ENCODE measurements at places on chromosomes 16 and 17.
A peak's percentile ranks its signal among the peaks of the same experiment; 100 is the strongest.

DNA sequence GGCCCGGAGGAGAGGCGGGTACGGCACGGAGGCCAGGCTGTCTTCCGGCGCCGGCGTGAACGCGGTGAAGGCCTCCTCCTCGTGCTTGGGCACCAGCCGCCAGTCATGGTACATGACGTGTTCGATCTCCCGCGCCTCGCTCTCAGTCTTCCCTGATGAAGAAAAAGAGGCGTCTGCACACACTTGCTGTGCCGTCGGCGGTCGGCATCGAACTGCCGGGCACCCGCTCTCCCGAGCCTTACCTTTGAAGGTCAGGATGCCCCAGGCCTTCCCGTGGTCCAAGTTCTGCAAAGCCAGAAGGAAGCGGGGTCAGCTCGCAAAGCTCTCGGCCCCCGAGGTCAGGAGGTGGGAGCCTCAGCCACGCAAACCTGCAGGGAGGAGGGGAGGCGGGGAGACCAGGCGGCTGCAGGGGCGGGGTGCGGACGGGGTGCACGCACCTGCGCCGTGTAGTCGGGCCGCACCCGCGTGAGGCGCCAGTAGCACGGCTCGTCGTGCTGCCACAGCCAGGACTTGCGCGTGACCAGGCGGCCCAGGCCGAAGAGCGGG is at the start of gene EME2:
Gene EME2, plus strand, starts transcription at position 449 of the 546 bp plus-strand sequence. CDS start 418 bp downstream, outside the sequence.
- peak within 1 kb of the TSS; percentile 91 for H3K4me3 ChIP-seq
- peak within 1 kb of the TSS; percentile 97 for H3K27ac ChIP-seq

DNA sequence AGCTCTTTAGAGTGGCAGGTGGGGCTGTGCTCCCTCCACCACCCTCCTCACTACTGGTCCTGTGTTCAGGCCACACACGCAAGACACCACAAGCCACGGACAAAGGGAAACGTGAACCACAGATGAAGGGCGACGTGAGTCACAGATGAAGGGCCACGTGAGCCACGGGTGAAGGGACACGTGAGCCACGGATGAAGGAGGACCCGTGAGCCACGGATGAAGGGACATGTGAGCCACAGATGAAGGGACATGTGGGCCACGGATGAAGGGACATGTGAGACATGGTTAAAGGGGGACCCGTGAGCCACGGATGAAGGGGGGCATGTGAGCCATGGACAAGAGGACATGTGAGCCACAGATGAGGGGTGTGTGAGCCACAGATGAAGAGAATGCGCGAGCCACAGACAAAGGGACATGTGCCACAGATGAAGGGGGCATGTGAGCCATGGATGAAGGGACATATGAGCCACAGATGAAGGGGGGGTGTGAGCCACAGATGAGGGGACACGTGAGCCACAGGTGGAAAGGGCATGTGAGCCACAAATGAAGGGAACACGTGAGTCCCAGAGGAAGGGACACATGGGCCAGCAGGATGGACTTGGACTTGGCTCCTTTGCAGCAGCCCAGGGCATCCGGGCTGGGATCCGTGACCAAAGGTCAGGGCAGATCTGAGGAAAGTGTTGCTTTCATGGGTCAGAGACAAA is 15.6 kb downstream of the ZNF469 start:
- H3K4me3 ChIP-seq, result no peak overlapping the region
- no peak for DNase-seq
- H3K4me1 ChIP-seq, result no peaks in the 10 kb centered on the region
- H3K27ac ChIP-seq, result no peak overlapping the region
- no peaks in the 10 kb centered on the region for H3K36me3 ChIP-seq
- H3K27me3 ChIP-seq, result peaks cover 5% of the 10 kb centered on the region

- DNase-seq, result no peak
- H3K4me3 ChIP-seq, result no peak overlapping the region
- no peaks in the 10 kb centered on the region for H3K36me3 ChIP-seq
These were observed 47.8 kb upstream of the GCSH start for GRCh38 chr16:81143921-81144471.

- H3K27me3 ChIP-seq, result no peaks in the 10 kb centered on the region
- H3K27ac ChIP-seq, result no peak overlapping the region
- no peak for DNase-seq
- no peak overlapping the region for H3K4me3 ChIP-seq
These were observed 6.3 kb upstream of the APRT start for GRCh38 chr16:88817785-88818574.

DNA sequence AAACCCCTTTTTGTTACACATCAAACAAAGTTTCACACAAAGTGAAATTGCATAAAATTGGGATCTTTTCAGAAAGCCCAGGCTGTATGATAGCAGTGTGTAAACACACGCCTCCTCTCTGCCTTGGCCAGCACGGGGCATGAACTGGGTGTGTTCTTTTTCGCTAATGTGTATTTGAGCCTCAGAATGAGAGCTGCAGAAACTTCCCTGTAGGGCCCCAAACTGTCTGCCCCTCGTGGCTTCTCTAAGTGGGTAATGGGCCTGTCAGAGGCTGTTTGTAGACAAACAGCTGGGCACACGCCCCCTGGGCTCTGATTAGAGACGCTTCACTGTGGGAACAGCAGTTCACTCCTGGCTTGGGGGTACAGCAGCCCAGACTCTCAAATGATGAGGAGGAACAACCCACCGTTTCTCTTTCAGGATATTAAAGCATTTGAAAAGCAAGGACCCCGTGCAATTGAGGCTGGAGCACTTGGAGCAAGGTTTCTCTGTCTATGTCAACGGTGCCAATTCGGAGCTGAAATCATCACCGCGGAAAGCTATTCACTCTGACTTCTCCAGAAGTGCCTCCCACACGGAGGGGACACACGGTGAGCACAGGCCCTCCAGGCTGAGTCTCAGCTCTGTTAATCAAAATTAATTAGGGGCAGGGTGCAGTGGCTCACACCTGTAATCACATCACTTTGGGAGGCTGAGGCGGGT is 78.4 kb downstream of the KATNIP start:
- H3K4me3 ChIP-seq, result no peak overlapping the region
- peaks cover 53% of the 10 kb centered on the region for H3K4me1 ChIP-seq
- no peaks in the 10 kb centered on the region for H3K36me3 ChIP-seq

DNA sequence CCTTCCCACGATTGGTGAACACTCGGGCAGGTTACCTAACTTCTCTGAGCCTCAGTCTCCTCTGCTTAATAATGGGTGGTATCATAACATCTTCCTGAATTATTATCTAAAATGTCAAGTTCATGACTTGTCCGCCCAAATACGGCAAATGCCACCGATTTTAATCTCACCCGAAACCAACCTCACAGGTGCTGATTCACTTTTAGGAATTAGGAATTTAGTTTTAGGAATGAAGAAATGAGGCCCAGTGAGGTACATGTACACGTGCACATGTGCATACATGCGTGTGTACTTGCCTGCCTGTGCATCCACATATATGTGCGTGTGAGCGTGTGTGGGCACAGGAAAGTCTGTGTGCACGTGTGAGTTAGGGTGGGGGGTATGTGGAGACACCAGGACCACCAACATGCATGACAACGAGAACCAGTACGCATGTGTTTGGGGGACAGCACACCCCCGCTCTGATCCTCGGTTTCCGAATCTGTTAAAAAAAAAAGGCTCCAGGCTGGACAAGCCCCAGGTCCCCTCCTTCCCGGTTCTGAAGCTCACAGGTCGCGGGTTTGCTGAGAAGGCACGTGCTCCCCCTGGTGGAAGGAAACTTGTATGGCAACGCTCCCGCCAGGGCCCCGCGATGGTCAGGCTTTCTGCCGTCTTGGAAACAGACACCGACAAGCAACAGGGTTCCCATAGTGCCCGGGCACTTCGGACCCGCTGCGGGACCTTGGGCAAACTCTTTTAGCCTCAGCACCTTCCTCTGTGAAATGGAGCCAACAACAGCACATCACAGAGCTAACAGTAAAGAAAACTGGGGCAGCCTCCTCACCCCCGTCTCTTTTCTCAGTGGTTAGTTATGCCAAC is 219.2 kb downstream of the RBFOX3 start:
- no peaks in the 10 kb centered on the region for H3K36me3 ChIP-seq
- no peaks in the 10 kb centered on the region for H3K4me1 ChIP-seq
- DNase-seq, result peak; percentile 75
- peaks cover 43% of the 10 kb centered on the region for H3K27me3 ChIP-seq

- H3K27ac ChIP-seq, result no peak overlapping the region
- H3K36me3 ChIP-seq, result peaks cover 10% of the 10 kb centered on the region
- no peaks in the 10 kb centered on the region for H3K27me3 ChIP-seq
- H3K4me3 ChIP-seq, result no peak overlapping the region
These were observed 2.1 kb upstream of the EVI2A start for GRCh38 chr17:31323551-31323950.

DNA sequence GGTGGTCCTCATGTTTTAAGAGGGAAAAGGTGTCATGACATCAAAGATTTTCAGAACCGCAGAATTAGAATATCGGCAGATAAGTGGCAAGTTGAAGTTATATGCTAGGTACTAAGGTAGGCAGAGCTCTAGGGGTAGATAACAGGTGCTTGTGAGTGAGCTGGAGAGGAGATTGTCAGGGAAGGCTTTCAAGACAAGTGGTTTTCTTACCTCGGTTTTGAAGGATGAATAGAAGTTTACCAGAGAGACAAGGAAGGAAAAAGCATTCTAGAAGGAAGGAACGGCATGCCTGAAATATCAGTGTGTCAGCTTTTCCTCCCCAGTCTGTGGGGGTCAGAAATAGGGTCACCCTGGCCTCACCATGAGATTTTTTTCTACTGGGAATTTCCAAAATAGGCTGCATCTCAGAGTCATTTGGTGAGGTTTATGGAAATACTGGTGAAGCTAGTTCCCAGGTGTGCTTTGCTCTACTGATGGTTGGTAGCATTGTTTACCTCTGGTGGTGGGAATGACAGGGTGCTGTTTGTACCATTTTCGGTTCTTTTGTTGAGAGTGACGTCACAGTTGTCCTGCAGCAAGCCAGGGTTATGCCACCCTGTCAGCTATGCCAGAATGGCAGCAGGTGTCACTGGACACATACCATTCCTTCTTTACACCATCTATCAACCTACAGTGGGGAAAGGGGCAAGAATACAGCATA is 112.5 kb downstream of the MSI2 start:
- H3K27me3 ChIP-seq, result no peaks in the 10 kb centered on the region
- no peak overlapping the region for H3K4me3 ChIP-seq
- DNase-seq, result peak; percentile 24
- H3K36me3 ChIP-seq, result no peaks in the 10 kb centered on the region
- no peaks in the 10 kb centered on the region for H3K4me1 ChIP-seq

DNA sequence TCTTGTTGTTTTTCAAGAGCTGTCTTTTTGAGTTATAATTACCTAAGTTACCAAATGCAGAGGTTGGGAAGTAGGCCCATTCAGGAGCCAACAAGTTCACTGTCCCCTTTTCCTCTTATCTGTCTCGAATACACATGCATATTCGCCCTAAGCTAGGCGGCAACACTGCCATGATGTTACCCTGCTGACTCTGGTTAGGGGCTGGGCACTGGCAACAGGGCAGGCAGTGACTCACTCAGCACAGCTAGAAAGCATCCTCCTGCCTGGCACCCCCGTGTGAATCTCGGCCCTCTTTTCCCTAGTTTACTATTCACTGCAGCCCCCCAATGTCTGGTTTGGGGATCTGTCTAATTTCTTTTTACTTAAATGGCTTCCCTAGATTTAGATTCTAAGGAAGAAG is 13.8 kb downstream of the DBF4B start:
- H3K4me3 ChIP-seq, result no peak overlapping the region
- DNase-seq, result no peak
- no peak overlapping the region for H3K27ac ChIP-seq
- H3K27me3 ChIP-seq, result no peaks in the 10 kb centered on the region
- H3K36me3 ChIP-seq, result no peaks in the 10 kb centered on the region

DNA sequence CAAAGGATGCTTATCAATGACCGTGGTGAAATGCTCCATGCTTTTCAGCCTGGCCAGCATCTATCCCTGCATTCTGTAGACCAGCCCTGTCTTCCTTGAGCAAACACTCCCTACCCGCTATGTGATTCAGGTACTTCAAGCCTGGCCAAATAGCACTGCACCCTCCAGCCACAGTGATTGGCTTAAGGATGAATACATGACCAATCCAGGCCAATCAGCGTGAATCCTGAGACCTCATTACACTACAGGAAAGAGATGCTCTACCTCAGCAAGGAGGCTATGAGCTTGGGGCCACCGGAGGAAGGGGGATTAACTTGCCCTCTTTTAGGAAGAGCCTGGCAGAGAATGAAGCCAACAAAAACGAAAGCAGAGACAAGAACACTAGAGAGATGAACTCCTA is 162.5 kb downstream of the ZNF423 start:
- peaks cover 2% of the 10 kb centered on the region for H3K27me3 ChIP-seq
- no peak overlapping the region for H3K27ac ChIP-seq
- no peaks in the 10 kb centered on the region for H3K36me3 ChIP-seq
- H3K4me1 ChIP-seq, result no peaks in the 10 kb centered on the region
- DNase-seq, result no peak

GRCh38 chr17:78224231-78225087 is 7.0 kb upstream of the TMEM235 start:
- H3K4me1 ChIP-seq, result no peaks in the 10 kb centered on the region
- DNase-seq, result no peak
- H3K4me3 ChIP-seq, result no peak overlapping the region

- no peak for DNase-seq
- H3K27me3 ChIP-seq, result no peaks in the 10 kb centered on the region
- H3K4me1 ChIP-seq, result no peaks in the 10 kb centered on the region
These were observed 167.2 kb downstream of the STX8 start for GRCh38 chr17:9408381-9408780.

- no peak overlapping the region for H3K4me3 ChIP-seq
- no peaks in the 10 kb centered on the region for H3K27me3 ChIP-seq
- no peak for DNase-seq
These were observed 27.0 kb downstream of the IRX6 start for GRCh38 chr16:55350984-55351383.

DNA sequence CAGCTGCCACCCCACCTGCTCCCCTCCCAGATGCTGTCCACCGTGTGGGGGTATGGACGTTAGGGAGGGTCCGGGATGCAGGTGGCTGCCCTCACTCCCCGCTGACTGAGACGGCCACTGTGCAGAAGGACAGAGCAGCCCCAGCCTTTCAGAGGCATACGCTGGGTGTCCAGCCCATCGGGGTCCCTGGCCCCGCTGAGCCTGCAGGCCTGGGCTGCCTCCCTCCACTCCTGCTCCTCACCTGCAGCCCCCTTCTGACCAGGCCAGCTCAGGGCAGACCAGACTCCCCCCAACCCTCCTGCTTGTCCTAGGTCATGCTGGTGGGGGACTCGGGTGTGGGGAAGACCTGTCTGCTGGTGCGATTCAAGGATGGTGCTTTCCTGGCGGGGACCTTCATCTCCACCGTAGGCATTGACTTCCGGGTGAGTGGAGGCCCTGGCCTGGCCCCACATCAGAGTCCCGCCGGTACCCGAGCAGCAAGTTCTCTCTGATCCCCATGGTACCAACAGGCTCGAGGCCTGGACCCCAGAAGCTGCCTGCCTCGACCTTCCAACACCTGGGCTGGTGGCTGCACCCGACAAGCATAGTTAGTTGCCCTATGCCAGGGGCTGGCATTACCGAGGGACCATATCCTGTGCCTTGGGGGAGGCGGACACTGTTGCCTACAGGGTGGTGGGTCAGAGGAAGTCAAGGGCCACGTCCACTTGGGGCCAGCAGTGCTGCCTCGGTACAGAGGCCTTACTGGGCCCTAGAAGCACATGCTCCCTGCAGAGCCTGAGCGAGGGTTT is 1.4 kb downstream of the RAB26 start:
- DNase-seq, result no peak
- peaks cover 70% of the 10 kb centered on the region for H3K4me1 ChIP-seq
- H3K4me3 ChIP-seq, result no peak overlapping the region
- peak overlapping the region; percentile 92 for H3K27ac ChIP-seq
